ENCODE measurements at places on chromosomes 6 and 20.

DNA sequence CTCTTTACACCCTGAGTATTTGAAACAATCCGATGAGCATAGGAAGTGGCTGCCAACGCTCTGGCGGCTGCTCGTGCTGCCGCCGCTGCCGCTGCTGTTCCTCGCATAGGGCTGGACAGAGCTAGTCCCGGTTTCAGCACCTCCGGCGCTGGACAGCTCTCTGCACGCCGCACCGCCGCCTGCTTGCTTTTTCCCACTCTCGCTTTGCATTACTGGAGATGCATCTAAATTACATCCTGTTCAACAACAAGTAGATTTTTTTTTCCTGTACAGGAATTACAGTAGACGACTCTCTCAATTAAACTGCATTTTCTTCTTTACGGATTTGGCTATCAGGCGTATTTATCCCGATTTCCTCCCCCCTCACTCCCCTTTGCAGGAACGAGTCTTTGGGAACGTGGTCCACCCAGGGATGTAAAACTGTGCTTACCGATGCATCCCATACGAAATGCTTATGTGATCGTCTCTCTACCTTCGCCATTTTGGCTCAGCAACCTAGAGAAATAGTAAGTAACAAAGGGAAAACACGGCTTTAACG lies 563.8 kb downstream of the LMBRD1 start:
- DNase-seq = no peak

DNA sequence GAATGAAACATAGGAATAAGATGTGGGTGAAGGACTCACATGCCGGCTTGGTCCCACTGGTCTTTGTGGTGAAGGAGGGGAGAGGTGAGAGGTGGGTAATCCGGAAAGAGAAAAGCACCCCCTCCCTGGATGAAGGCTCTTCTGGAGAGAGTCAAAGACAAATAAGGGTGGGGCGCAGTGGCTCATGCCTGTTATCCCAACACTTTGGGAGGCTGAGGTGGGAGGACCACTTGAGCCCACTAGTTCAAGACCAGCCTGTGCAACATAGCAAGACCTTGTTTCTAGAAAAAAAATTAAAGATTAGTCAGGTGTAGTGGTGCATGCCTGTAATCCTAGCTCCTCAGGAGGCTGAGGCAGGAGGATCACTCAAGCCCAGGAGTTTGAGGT lies 3.1 kb downstream of the LTB start:
- DNase-seq = no peak

GRCh38 chr20:1711266-1711665 lies 53.7 kb upstream of the SIRPG start:
- DNase-seq = no peak

- no peak for DNase-seq
Measured at GRCh38 chr6:52330470-52330869, 31.5 kb upstream of the PAQR8 start.

DNA sequence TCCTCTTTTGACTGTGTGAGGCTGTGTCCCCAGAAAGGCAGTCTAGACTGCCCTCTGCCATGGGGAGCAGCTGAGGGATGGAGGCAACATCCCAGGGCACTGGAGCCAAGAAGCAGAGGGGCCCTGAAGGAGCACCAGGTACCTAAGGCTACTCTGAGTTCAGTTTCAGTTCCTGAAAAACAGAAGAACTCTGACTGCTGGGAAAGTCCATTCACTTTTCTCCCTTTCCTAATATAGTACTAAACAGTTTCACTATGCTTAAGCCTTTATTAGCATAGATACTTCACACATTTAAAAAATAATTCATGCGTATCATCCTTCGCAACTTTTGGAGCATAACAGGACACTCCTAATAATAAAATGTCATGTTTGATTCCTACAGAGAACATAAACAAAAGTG lies 130.0 kb downstream of the FOXC1 start:
- no peak for DNase-seq

- no peak for DNase-seq
Measured at GRCh38 chr20:14878676-14879019, 541.2 kb upstream of the FLRT3 start.

DNA sequence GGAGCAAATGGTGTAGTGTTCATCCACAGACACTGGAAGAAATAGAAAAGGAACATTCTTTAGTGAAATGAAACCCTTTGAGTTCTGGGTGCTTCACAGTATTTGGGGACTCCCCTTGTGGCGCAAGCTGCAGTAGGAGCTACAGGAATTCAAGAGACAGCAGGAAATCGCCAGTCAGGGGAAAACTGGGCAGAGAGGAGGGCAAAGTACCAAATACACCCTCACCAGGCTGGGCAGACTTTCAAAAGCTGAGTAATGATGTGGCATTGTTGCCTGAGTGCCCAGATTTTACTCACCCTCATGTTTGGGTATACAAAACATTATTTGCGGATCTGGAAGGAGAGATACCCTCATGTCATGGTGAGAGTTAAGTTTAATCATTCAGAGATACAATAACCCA lies 97.9 kb downstream of the SOD2 start:
- DNase-seq = no peak
